SJSA1 (cell line): ENCODE measurements at places on chromosomes 12 and 14. TPM values are rescaled to one million over a fixed set of nuclear protein-coding genes. Genes with fewer than 3 reads are reported as not detected.

Gene EMP1
- total RNA-seq, result 45.2 and 159 TPM in 2 replicates

DNA sequence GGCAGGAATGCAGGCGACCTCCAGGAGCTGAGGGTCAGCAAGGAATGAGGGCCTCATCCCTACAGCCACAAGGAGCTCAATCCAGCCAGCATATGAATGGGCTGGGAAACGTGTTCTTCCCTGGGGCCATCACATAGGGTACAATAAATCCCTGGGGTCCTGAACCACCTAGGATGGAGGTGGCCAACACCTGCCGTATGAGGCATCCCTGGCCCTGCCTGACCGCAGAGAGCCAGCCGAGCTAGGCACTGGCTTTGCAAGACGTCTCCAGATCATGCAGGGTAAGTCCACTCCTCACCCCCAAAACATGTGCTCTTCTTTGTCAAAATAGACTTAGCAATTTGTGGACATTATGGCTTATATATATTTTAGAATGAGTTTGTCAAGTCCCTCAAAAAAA, 303.7 kb upstream of the DIO3 start:
- DNase-seq, result no peak

DNA sequence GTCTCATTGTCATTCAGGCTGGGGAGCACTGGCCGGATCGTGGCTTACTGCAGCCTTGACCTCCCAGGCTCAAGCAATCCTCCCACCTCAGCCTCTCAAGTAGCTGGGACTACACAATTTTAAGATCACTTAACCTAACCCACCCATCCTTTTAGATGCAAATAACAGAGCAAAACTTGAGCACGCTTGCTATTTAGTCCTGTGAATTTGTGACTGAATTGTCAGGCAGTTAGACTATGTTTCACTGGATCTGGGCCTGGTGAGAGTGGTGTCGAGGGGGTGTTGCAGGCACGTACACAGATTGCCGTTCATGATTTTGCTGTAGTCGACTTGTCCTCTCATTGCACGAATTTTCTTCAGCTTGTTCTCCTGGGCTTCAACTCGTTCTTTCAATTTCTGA, 38.2 kb downstream of the ZFYVE21 start:
- no peak for DNase-seq

- DNase-seq, result no peak
Measured at GRCh38 chr12:13887779-13888388, 93.5 kb downstream of the GRIN2B start.
